Adipose tissue (tissue), 3 donors: ENCODE measurements at places on chromosomes 12 and 14. TPM values are rescaled to one million over a fixed set of nuclear protein-coding genes. Genes with fewer than 3 reads are reported as not detected.

Gene APOF
- polyA plus RNA-seq, result 0.03 TPM

Gene TCL1B
- not detected for polyA plus RNA-seq

Gene LTBP2
- 13.9 TPM for polyA plus RNA-seq

Gene LRRC23
- polyA plus RNA-seq, result 3.0 TPM

Gene ASIC1
- 0.65 TPM for polyA plus RNA-seq

Gene ASB2
- 0.65 TPM for polyA plus RNA-seq

Gene FRMD6
- 16.3 TPM for polyA plus RNA-seq

Gene LHX5
- not detected for polyA plus RNA-seq

Gene NRDE2
- polyA plus RNA-seq, result 5.9 TPM

Gene PTGER2
- polyA plus RNA-seq, result 6.3 TPM

Gene TPH2
- not detected for polyA plus RNA-seq

Gene GAS2L3
- polyA plus RNA-seq, result 0.35 TPM

Gene LRFN5
- polyA plus RNA-seq, result 0.16 TPM

Gene PLEKHD1
- polyA plus RNA-seq, result 0.05 TPM

Gene DPY19L2
- polyA plus RNA-seq, result 3.4 TPM

Gene ENDOU
- 0.54 TPM for polyA plus RNA-seq

Gene AHNAK2
- 2.9 TPM for polyA plus RNA-seq

Gene SFSWAP
- 28.4 TPM for polyA plus RNA-seq

Gene KRT73
- polyA plus RNA-seq, result 0.07 TPM
